Stimulated activated CD8-positive, alpha-beta memory T cell treated with anti-CD3 and anti-CD28 coated beads, Interleukin-4, amount 100 ng/mL, for 1 hour (primary cell): ENCODE measurements at places on chromosomes 11 and 22.
A peak's percentile ranks its signal among the peaks of the same experiment; 100 is the strongest.

- no peak for DNase-seq
Observed at GRCh38 chr11:64070314-64070681, 34.6 kb downstream of the FLRT1 start.

DNA sequence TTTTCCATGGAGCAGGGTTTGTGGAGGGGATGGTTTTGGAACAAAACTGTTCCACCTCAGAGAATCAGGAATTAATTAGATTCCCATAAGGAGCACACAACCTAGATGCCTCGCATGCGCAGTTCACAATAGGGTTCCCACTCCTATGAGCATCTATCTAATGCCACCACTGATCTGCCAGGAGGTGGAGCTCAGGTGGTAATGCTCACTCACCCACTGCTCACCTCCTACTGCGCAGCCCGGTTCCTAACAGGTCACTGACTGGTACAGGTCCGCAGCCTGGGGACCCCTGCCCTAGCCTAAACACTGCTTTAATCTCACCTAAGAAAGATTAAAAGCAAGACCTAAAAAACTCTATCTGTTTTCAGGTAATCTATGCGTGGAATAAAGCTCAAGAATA lies 553.0 kb downstream of the JRKL start:
- no peak for DNase-seq

GRCh38 chr11:35391922-35392688 lies 27.3 kb downstream of the SLC1A2 start:
- DNase-seq = peak; percentile 76

DNA sequence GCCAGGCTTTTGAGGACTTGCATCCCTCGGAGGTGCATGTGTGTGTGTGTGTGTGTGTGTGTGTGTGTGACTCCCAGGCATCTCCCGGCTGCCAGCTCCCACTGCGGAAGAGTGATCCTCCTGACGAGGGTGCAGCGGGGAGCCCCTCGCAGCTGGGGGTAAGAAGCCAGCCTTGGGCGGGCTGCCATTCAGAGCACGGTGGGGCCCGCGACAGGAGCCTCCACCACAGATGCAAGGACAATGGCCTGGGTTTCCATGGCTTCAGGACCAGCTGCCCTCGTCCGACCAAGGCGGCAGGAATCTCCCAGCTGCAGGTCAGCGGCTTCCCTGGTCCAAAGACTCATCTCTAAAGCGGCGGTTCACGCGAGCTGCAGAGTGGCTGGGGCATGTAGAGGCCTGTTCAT lies 908.5 kb downstream of the BRD1 start:
- DNase-seq = no peak

DNA sequence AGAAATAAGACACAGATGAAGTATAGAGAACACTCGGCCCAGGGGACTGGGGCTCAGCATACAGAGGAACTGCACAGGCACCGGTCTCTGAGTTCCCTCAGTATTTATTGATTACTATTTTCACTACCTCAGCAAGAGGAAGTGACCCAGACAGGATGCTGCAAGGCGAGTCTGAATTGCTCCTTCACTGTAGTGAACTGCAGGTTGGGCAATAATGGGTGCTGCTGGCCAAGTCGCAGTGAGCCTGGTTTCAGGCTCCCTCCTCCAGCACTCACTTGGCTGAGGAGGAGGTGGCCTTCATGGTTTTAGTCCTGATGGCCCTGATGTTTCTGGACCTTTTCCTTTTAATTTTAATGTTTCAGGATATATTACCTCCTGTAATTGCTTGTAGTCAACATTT lies 10.4 kb downstream of the OR52K2 start:
- DNase-seq = no peak

- DNase-seq = no peak
Observed at GRCh38 chr11:19432370-19433061, 191.8 kb upstream of the E2F8 start.

DNA sequence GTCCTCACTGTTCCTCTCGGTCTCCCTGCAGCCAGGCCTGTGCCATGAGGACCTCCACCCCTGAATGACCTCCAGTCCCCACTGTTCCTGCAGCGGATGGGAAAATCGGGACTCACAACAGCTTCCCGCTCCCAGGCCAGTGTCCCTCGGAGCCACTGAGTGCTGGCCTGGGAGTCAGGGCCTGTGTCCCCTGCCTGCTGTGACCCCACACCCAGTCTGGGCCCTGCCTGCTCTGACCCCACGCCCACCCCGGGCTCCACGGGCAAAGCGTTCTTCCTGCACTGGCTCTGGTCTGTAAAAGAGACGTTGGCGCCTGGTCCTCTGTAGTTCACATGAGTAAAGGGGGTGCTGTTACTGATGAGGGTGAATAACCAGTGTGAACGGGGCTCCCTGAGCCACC lies 73.0 kb upstream of the SHISAL1 start:
- no peak for DNase-seq

DNA sequence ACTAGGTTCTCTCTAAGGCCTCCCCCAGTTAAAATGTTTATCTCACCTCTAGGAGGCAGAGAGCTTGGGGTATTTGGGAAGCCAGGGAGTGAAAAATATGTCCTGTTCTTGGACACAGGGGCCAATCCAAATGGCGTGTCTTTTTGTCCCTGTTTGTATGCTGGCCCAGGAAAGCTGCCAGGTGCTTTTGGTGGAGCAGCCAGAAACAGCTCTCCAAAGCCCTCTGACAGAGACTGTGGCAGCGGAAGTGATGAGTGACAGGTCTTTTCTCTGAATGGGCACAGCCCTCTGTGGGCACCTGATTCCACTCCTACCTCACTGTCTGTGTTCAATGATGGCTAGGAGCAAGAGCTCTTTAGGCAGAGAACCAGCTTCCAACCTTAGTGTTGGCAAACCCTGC lies 106.4 kb upstream of the KIRREL3 start:
- DNase-seq = no peak

GRCh38 chr11:17476317-17477083 lies at the start of gene ABCC8:
TSS of gene ABCC8 (minus strand) at chr11:17476845. CDS start at chr11:17476776, 69 bp downstream.
- no peak for DNase-seq

GRCh38 chr22:38431266-38432010 lies 23.6 kb downstream of the KCNJ4 start:
- DNase-seq = no peak

GRCh38 chr22:27729246-27729645 lies 72.3 kb downstream of the MN1 start:
- no peak for DNase-seq

GRCh38 chr11:77082838-77083565 lies 16.2 kb downstream of the CAPN5 start:
- DNase-seq = peak; percentile 10

- no peak for DNase-seq
Observed at GRCh38 chr22:23383491-23384361, 196.4 kb downstream of the IGLL1 start.

DNA sequence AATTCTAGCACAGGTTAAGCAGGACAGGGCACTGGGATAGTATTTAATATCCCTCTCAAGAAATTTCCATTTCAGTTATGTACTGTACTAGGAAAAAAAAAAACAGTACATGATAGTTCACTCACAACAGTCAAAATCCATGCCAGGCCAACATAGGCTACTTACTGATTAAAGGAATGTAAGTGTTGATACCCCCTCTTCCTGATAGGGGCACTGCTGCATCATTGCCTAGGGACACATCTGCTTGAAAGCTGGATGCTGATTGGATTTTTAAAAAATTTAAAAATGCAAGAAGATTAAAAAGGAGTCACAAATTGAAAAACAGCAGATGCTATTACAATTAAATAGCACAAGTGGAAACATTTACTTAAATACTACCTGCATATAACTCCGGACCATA lies 43.4 kb downstream of the APOL5 start:
- DNase-seq = no peak
